ENCODE measurements at places on chromosomes 1 and 21.
A peak's percentile ranks its signal among the peaks of the same experiment; 100 is the strongest.

- no peak for DNase-seq
These were observed 28.7 kb upstream of the GNG12 start for GRCh38 chr1:67861856-67862516.

GRCh38 chr21:34690041-34690792 is 21.4 kb downstream of the CLIC6 start:
- DNase-seq = no peak

GRCh38 chr1:247357781-247358211 is 26.1 kb upstream of the ZNF496 start:
- no peak for DNase-seq

DNA sequence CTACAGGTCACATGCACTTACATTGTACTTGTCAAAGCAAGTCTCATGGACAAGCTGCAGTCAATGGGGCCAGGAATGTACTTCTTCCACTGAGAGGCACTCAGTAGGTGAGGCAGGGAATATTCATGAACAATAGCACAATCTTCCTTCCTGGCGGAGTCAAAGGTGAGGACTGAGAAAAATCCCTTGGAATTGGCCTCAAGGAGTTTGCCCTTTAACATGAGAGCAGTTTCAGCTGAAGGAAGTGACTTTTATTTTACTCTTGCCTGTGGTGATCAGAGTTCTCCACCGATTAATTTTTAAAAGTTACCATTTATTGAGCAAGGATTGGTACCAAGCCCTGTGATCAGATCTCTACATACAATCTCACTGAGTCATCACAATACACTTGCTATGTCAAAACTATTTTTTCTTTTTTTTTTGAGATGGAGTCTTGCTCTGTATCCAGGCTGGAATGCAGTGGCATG is 11.2 kb upstream of the AK2 start:
- no peak for DNase-seq

- DNase-seq = no peak
These were observed 15.4 kb downstream of the ANGPTL3 start for GRCh38 chr1:62612770-62613169.

- peak; percentile 81 for DNase-seq
These were observed 17.2 kb downstream of the HENMT1 start for GRCh38 chr1:108643492-108644335.

GRCh38 chr1:234975122-234975940 is 153.3 kb downstream of the TOMM20 start:
- DNase-seq = peak; percentile 98

GRCh38 chr1:69673321-69673720 is 105.6 kb downstream of the LRRC7 start:
- no peak for DNase-seq

DNA sequence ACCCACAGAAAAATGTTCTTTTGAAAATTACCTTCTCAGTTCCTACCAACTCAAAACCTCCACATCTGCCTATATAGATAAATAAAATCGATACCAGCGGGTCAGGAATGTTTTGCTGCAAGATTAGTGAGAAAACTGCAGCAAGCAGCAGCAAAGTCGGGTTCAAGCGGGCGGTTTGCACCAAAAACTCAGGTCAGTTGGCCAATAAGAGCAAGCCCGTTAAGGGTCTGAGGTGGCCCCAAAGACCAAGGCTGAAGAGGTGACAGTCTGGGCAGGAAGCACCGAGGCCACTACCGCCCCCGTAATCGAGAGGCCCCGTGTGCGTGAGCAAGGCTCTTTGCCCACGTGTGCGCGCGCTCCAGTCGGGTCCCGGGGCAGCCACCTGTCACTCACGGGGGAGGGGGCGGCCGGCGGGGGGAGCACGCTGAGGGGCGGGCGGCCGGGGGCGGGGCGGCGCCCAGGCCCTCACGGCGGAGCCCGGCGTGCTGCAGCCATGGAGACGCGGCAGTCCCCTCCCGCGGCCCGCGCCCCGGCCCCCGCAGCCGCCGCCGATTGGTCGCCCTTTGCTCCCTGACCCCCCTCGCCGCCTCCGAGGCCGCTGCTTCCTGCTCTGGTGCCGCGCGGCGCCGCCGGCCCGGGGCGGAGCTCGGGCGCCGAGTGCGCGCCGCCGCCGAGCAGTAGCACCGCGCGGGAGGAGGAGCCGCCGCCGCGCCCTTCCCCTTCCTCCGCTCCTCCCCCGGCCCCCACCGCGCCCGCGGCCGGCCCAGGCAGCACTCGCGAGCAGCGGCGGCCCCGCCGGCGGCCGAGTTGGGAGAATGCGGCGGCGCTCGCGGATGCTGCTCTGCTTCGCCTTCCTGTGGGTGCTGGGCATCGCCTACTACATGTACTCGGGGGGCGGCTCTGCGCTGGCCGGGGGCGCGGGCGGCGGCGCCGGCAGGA is at the start of gene GALNT2:
Gene GALNT2 (plus strand): TSS at position 773 of the 939 bp plus-strand sequence. CDS start 43 bp downstream, at position 816.
- DNase-seq = peak; percentile 95

GRCh38 chr21:28640326-28640725 is 352.4 kb downstream of the LTN1 start:
- no peak for DNase-seq

DNA sequence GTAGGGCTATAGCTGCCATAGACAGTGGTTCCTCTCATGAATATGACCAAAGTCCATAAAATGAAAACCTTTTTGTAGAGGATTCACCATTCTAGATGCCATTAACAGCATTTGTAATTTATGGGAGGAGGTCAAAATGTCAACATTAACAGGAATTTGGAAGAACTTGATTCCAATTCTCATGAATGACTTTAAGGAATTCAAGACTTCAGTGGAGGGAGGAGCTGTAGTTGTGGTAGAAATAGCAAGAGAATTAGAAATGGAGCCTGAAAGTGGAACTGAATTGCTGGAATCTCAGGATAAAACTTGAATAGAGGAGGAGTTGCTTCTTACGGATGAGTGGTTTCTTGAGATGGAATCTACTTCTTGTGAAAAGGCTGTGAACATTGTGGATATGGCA is 65.4 kb upstream of the ESRRG start:
- no peak for DNase-seq

- no peak for DNase-seq
These were observed 81.2 kb downstream of the TEX35 start for GRCh38 chr1:178594133-178594532.

- no peak for DNase-seq
These were observed 61.6 kb downstream of the S100B start for GRCh38 chr21:46543306-46543705.

- no peak for DNase-seq
These were observed 18.8 kb downstream of the LBR start for GRCh38 chr1:225409051-225409450.

DNA sequence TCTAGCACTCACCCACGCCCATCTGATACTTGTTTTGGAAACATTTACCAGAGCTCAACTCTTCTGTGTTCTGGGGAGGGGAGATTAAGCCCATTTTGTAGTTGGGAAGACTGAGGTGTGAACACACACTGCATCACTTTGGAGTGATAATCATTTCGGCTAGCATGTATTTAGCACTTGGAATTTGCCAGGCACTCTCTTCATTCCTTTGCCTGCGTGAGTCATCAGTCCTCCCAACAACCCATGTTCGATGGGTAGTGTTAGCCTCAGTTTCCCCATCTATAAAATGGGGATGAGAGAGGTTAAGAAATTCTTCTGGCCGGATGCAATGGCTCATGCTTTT is 182.8 kb upstream of the TMEM51 start:
- no peak for DNase-seq

GRCh38 chr1:116036255-116036654 is 59.9 kb downstream of the SLC22A15 start:
- DNase-seq = no peak
